ENCODE measurements at places on chromosomes 4 and X.

GRCh38 chr4:47972181-47972580 lies 44.3 kb downstream of the CNGA1 start:
- DNase-seq: no peak

GRCh38 chrX:16454926-16455325 lies 195.0 kb upstream of the S100G start:
- DNase-seq: no peak

GRCh38 chrX:115459883-115460880 lies 100.8 kb upstream of the PLS3 start:
- DNase-seq: no peak

GRCh38 chrX:317424-318067 lies 1.1 kb downstream of the GTPBP6 start:
- DNase-seq: no peak

GRCh38 chr4:97585274-97585673 lies 558.0 kb downstream of the STPG2 start:
- DNase-seq: no peak

DNA sequence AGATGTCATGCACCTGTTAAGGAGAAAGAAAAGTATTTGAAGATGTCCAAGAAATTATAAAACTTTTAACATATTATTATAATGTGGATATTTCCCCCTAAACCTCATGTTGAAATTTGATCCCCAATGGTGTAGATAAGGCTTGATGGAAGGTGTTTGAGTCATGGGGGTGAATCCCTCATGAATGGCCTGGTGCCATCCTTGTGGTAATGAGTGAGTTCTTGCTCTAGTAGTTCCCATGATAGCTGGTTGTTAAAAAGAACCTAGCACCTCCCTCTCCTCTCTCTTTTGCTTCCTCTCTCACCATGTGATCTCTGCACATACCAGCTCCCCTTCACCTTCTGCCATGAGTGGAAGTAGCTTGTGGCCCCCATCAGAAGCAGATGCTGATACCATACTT lies 176.6 kb upstream of the NR3C2 start:
- DNase-seq: no peak

DNA sequence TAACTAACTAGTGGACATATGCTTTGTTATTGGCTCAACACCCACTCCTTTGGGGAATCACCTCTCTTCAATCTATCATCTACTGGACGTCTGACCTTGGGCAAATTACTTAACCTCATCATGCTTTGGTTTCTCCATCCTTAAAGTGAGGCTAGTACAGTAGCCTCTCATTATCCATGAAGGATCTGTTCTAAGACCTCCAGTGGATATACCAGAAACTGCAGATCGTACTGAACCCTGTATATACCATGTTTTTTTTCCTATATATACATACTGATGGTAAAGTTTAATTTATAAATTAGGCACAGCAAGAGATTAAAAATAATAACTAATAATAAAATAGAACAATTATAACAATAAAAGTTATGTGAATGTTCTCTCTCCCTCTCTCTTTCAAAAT lies 56.2 kb downstream of the HMGB3 start:
- DNase-seq: no peak

GRCh38 chr4:11201256-11201655 lies 227.4 kb downstream of the HS3ST1 start:
- no peak for DNase-seq

GRCh38 chr4:10963241-10963640 lies 278.7 kb upstream of the CLNK start:
- DNase-seq: no peak

- DNase-seq: peak; percentile 48
These were observed 29.1 kb upstream of the TRO start for GRCh38 chrX:54891573-54891972.

DNA sequence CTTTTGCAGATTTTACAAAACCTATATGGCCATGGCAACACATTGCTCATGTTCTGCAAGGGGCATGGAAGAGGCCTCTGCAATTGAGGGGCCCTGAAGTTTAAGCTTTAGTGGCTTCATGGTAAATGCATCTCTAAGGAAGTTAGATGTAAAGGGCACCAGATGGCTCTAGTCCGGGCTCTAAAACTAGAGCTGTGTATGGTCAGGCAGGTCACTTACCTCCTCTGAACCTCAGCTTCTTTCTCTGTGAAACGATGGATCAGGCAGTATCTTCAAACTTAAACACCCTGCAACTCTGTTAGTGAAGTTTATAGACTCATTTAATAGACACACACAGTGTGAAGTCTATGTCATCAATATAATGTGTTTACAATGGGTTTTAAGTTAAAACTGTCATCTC lies 10.0 kb downstream of the MAGEB17 start:
- DNase-seq: no peak

DNA sequence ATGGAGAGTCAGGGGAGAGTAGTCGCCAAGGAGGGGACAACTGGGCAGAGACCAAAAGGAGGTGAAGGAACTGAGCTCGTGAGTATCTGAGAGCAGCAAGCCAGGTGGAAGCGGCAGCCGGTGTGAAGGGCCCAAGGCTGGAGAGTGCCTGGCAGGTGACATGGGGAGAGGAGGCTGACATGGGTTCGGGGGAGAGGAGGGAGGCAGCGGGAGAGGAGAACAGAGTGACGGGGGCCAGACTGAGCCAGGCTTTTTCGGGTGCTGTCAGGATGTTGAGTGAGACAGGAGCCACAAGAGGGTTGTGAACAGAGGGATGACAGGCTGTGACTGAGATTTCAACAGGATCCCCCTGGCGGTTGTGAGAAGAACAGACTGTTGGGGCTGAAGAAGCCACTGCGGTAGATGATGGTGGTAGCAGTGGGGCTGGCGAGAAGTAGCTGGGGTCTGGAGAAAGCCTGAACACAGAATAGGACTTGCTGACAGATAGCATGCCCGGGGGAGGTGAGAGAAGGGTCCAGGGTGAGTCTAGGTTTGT lies 5.7 kb downstream of the ELK1 start:
- no peak for DNase-seq

DNA sequence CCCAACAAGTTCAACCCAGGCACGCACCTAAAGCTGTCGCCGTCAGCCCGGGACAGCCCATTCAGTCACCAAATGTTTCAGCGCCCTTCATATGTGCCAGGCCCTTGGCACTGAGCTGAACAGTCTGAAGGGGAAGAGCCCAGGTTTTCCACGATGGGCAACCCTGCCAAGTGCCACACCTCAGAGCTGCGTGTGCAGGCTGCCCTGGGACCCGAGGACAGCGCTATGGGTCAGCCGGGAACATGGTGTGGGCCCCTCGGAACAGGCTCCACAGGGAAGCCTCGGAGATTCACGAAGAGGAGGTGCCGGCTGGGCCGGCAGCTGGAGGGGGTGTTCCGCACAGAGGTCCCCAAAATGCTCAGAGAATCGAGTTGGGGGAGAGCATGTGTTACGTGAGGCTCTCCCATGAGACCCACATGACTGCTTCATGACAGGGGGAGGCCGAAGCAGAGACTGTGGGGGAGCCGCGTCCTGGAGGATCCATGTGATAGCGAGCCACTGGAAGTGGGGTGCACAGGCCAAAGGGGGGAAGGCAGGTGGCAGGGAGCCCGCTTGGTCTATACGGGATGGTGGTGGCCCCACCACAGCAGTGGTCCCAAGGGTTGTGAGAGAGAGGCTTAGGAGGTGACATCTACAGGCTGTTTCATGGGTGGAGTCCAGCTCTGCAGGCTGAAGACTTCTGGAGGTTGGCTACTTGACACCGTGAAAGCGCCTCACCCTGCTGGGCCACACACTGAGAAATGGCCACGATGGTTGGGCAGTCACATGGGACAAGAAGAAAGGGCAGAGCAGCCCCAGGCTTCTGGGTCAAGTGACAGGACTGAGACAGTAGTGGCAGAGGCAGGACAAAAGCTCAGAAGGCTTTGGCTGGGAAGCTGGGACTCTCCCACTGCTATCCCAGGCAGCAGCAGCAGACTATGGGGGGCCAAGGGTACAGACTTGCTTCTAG lies 14.2 kb downstream of the BCAP31 start:
- no peak for DNase-seq

- DNase-seq: no peak
These were observed 4.0 kb upstream of the ZNF518B start for GRCh38 chr4:10461091-10461849.

DNA sequence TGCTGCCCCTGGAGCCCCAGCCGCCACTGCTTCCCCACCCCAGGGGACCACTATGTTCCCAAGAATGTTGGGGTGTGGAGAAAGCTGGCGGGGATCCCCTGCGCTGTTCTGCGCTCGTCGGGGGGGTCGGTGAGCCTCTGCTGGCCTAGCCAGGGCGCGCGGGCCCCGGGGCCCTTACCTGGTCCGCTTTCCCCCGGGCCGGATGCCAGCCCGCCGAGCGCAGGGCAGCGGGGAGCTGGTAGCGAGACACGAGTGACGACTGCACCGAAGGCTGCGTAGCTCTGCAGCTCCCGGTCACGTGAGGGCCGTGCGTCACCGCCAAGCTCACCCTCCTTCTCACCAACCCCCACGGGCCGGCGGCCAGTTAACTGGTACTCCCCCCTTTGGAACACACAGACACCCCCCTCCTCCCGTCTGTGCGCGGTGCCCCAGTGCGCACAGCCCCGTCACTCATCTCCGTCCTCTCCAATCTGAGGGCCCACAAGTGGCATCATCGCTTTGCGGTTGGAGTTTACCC lies at the start of gene BEX1:
BEX1 (minus strand) TSS at position 254 of the 517 bp plus-strand sequence. CDS start 897 bp downstream, outside the sequence.
- peak; percentile 54 for DNase-seq

GRCh38 chr4:2732526-2732925 lies 23.6 kb downstream of the TNIP2 start:
- no peak for DNase-seq
